C1 segment of cervical spinal cord (tissue), 14 donors: ENCODE measurements at places on chromosomes 16 and 17.

DNA sequence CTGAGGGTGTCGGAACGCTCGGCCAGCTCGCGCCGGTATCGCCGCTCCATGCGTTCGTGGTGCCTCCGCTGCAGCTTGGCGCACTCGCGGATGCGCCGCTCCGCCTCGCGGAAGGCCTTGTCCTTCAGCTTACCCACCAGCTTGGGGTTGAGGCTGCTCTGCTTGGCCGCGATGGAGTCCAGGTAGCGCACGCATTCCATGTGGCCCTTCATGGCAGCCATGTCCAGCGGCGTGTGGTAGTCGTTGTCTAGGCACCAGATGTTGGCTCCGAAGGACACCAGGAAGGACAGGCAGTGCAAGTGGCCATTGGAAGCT, 2.8 kb downstream of the USH1G start:
- no peak for DNase-seq

GRCh38 chr17:40095944-40096791, 4.2 kb downstream of the NR1D1 start:
- no peak for DNase-seq

DNA sequence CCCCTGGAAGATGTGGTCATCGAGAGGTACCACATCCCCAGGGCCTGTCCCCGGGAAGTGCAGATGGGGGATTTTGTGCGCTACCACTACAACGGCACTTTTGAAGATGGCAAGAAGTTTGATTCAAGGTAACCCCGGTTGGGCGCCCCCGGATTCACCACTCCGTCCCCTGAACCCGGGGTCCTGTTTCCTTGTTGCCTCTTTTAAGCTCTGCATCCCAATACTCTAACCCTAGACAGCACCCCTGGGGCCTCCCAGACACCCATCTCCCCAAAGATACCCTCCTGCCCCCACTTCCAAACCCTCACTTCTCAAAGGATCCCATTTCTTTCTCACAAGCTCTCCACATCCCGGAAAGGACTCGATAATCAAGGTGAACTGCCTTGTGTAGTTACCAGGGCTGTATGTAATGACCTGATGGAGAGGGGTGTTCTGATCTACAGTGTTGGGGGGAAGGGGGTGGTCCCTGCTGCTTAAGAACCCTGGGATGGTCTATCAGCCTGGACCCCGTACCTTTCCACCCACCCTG, 412 bp downstream of the FKBP10 start:
- no peak for DNase-seq

- no peak for DNase-seq
These were observed 70.3 kb upstream of the C17orf78 start for GRCh38 chr17:37305406-37305905.

DNA sequence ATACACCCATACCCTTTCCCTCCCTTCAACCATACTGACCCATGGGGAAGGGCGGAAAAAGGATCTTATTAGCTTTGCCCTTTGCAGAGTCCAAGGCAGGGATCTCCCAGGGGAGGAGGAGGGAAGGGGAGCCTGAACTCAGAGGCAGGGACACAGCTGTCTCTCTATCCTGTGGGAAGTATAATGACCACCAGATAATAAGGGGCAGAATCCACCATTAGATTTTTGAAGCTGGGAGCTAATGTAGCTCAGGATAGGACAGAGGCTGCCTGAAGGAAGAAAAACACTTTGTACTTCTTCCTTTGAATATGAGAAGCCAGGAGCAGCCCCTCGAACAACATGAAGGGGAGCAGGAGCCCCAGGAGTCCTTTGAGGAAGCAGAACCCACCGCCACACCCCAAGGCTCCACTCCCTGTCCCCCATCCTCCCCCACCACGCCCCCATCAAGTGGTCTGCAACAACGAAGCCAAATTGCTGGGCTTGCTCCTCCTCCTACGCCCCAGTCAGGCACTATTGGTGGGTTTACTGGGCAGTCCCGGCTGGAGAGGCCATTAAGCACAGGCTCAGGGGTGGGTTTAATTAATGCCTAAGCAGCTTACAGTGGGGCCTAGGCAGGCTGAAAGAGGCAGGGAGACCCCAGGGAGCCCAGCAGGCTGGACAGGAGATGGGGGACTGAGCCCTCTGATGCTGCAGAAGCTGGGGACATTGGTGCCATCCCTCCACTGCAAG, 5.3 kb downstream of the MPP2 start:
- no peak for DNase-seq

DNA sequence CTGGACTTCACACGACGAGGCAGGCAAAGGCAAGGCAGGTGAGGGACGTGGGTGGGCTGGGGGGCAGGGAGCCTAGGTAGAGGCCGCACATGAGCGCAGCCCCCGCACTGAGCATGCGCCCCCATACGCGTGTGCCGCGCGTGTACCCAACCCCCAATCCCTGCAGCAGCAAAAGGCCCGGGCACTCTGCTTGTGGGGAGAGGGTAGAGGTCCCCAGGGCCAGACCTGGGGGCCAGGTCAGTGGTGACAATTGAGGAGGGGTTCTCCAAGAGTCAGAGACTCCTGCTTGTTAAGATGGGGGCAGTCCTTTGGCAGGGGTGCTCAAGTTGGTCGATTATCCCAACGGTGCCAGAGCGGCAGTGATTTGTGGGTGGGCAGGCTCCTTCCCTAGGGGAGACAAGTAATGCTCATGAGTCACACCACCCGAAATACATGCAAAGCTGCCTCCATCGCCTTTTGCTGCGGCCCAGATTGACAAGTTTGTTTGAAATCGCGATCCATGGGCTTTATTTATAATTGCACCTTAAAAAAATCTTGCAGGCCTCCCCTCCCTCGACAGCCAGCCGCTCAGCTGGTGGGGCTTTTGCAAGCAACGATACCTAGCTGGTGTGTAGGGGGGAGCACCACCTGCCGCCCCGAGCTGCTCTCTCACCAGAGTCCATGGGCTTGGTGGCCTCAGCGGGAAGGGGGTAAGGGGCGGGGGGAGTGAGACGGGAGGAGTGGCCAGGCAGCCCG, 1.1 kb upstream of the GIT1 start:
- DNase-seq = no peak

GRCh38 chr16:56424791-56425438, 430 bp downstream of the AMFR start:
- DNase-seq = peak; percentile 67

DNA sequence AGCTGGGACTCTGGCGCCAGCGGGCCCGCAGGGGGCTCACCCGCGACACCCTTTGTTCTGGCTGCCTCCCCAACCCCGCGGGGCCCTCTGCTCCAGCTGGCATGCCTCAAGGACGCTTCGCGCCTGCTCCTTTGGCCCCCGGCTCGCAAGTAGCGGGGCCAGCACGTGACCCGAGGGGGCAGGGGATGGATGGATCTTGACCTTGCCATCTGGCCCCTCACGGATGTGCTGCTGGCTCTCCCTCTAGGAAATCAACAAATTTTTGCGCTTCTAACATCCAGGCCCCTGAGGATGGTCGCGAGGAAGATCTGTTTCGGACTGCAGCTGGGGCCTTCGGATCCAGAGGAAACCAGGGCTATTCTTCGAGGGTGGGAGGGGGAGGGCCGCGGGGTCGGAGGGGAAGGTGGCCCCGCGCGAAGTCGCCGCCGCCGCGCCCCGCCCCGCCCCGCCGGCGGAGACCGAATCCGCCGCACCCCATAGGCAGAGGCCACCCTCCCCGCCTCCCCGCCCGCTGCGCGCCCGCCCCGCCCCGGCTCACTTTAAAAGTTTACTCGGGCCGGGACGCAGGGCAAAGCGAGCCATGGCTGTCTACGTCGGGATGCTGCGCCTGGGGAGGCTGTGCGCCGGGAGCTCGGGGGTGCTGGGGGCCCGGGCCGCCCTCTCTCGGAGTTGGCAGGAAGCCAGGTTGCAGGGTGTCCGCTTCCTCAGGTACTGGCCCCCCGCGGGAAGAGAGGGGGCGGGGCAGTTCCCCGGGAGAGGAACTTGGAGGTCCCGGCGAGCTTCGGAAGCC, at the start of gene ACSF2:
Gene ACSF2, plus strand, starts transcription at position 537 of the 790 bp plus-strand sequence. Its CDS starts 44 bp downstream, at position 581.
- DNase-seq = no peak

- DNase-seq = no peak
These were observed 1.4 kb upstream of the PIPOX start for GRCh38 chr17:29041571-29041970.

GRCh38 chr16:16865374-16865773, 486.4 kb downstream of the NPIPA7 start:
- no peak for DNase-seq

DNA sequence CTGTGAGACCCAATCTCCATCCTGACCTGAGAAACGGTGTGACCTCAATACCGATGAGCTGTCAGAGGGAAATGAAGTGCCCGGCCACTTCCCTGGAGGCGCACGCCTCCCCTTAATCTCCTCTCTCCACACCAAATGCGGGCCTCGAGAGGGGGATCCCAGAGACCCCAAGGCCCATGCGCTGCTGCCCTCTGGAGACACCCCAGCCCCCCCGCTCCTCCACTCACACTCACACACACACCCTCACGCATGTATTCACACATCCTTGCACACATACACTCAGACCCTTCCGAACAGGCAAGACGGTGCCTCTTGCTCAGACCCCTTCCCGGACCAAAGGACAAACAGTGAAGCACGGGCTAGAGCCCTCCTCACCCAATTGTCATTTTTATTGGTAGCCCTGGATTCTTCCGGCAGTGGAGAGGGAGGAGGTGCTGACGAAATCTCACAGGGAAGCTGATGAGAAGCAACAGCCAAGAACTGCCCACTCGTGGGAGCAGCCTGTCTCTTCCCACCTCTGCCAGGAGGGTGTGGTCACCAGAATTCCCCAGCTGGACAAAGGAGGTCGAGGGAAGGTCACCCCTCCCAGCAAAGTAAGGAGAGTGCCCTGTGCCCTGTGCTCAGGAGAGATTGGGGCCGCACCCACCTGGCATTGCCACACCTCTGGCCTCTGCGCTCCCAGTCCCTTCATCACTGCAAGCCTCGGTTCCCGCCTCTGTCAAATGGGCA, 136.0 kb upstream of the TNRC6C start:
- DNase-seq = no peak

- DNase-seq = no peak
These were observed 251.1 kb downstream of the ABCC12 start for GRCh38 chr16:47904691-47905090.

DNA sequence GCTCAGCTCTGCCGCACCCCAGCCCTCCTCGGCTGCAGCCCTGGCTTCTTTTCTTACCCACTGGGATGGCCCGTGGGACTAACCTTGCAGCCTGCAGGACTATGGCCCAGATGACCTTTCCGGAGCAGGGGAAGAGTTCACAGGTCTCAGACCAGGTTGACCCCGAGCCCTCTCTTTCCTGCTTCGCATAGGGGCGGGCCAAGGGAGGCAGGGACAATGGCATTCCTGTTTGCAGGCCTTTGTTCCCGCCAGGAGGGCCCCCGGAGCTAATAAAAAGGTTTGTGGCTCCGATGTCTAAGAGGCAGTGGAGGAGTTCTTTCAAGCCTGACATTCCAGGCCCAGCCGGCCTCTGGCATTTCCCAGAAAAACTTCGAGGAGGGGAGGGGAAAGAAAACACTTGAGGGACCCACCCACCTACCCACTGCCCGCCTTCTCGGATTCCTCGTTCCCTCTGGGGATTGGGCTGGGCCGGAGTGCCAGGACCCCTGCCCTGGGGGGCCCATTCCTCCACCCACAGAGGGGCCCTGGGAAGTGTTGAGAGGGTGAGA, 5.8 kb upstream of the SOCS3 start:
- no peak for DNase-seq

DNA sequence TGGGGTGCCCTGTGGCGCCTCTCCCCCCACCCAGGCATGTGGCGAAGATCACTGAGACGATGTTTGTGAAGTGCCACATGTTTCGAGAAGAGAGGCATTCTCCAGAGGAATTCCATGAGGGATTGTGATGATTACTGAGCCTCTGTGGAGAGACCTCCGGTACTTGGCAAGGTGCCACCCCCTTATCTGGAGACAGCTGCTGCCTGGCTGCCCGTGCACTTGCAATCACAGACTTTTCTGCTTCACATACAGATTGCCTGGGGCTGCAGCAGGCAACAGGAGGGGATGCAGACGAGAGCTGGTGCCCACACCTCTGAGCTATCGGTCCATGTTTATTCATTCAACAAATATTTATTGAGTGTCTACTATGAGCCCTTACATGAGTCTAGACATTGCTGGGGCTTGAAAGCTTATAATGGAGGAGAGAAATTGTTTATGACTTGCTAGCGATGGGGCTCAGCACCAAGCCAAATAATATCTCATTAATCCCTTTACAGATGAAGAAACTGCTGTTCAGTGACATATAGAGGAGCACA, 317.2 kb upstream of the ZFHX3 start:
- no peak for DNase-seq

- DNase-seq = peak; percentile 63
These were observed 986 bp upstream of the ELOB start for GRCh38 chr16:2777903-2778629.

GRCh38 chr17:27423651-27424050, 32.6 kb upstream of the KSR1 start:
- DNase-seq = no peak

GRCh38 chr17:80513892-80514291, 30.7 kb upstream of the RPTOR start:
- DNase-seq = no peak

DNA sequence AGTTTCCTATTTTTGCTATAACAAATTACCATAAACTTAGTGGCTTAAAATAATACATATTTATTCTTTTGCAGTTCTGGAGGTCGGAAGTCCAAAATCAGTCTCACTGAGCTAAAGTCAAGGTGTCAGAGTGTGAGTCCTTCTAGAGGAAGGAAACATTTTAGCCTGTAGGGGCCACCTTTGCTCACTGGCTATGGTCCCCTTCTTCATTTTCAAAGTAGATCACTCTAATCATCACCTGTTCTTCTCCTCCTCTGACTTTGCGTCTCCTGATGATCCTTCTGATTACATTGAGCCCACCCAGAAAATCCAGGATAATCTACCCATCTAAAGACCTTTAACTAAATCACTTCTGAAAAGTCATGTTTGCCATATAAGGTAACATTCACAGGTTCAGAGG, 534.4 kb upstream of the SALL1 start:
- no peak for DNase-seq

DNA sequence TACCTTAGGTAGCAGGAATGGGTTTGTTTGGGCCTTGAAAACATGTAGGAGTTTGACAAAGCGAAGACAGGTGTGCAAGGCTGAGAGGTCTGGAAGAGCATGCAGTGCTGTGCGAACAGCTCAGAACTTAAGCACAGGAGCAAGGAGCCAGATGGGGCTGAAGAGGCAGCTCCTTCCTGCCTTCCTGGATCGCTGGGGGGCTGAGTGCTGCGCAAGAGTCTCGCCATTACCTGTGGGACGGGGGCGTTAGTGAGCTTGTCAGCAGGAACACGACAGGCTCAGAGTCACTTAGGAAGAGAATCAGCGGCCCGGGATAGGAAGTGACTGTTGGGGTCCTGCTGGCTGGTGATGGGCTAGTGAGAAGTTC, 464 bp upstream of the MRM1 start:
- DNase-seq = no peak
